8988T (cell line): ENCODE measurements at places on chromosomes 2 and 18.

DNA sequence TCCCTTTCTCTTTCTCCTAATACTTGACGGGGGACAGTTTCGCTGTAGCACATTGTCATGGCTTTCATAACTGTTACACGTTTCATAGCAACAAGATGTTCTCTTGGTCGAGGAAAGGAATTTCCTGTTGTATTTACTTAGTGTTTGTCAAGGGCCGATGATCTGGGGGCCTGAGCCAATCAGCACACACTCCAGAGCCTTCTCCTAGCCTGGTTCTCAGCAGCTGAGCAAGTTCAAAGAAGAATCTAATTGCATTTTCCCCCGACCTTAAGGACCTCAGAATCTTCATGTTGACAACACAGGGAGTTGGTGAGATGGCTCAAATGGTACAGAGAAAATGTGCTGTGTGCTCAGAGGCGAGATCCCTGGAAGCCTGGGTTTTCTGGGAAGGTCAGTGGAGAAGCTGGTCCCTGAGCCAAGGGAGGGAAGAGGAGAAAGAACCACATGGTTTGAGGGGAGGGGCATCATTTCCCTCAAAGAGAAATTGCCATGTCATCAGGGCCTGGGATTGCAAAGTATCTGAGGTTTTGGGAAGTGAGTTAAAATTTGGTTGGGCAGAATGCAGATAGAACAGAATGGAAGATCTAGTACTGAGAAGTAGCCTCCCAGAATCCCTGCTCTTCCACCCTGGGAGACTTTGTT lies 76.9 kb upstream of the AGAP1 start:
- DNase-seq, result no peak

GRCh38 chr18:33983126-33983525 lies 241.6 kb downstream of the NOL4 start:
- no peak for DNase-seq

GRCh38 chr18:36377626-36378025 lies 80.1 kb downstream of the FHOD3 start:
- DNase-seq, result no peak

GRCh38 chr2:73333564-73333963 lies 40.2 kb upstream of the EGR4 start:
- no peak for DNase-seq

DNA sequence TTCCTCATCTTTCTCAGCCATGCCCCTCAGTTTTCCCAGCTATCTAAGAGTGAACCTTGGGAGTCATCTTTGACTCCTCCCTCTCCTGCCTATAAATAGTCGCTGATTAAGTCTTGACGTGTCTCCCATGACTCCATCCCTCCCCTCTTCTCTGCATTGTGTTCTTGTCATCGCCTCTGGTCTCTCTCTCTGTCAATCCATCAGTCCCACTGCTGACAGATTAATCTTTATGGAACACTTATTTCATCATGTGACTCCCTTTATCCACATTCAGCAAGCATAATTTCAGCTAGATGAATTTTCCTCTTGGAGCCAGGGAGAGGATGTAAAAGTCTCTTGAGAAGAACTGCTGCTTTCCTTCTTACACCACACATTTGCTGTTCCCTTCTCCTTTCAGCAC lies 9.4 kb downstream of the ADAM23 start:
- DNase-seq, result no peak

DNA sequence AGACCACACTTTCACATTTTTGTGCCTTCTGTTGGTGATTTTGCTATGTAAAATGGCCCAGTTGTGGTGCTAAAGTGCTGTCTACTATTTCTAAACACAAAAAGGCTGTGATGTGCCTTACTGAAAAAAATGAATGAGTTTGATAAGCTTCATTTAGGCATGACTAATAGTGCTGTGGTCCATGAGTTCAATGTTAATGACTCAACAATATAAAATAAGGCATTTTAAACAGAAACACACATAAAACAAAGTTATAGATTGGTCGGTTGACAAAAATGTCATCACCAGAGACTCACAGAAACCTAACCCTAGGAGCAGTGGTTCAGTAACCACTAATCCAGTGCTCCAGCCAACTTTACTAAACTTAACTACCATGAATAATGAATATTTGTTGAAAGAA lies 160.0 kb downstream of the DNAH6 start:
- no peak for DNase-seq

GRCh38 chr18:34128436-34128835 lies 96.3 kb downstream of the NOL4 start:
- no peak for DNase-seq

GRCh38 chr2:28661589-28662001 lies 90.0 kb upstream of the PPP1CB start:
- DNase-seq, result no peak

GRCh38 chr2:105406221-105406620 lies 7.4 kb upstream of the FHL2 start:
- DNase-seq, result no peak

GRCh38 chr2:233354500-233354924 lies 218 bp downstream of the DGKD start:
- no peak for DNase-seq

DNA sequence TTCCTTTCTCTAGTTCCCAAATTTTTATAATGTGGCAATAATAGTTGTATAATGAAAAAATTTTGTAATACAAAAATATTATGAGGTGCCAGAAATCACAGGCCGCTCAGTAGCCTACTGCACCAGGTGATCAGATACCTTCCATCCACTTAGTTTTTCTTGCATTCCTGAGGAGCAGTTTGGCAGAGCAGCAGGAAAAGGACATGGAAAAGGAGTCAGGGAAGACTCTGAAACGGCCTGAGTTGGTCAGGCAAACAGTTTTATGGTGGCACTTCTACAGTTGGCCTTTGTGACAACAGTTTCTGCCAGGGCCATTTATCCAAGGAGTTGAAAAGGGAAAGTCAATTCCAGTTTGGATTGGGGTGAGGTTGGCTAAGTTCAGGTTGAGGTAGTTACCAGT lies 165.4 kb upstream of the ALPP start:
- no peak for DNase-seq

DNA sequence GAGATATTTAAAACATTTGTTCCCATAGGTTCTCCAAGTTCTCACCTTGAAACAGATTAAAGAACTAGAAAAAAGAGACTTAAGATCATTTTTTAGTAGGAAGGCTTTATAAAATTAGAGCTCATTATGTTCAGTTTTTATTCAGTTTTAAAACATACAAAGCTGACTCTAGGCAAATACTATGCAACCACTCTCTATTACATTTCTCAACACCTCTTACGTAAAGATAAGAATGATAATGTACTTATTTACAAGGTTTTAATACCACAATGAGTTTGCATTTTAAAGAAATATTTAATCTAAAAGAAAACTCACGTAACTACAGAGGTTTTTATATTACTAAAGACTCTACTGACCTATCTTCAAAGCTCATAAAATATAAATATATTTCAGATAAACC lies 68.8 kb downstream of the TMEM131 start:
- no peak for DNase-seq

- peak; percentile 71 for DNase-seq
Observed at GRCh38 chr2:47344890-47345589, 57.9 kb upstream of the MSH2 start.

- DNase-seq, result no peak
Observed at GRCh38 chr2:67576226-67576625, 179.1 kb downstream of the ETAA1 start.

DNA sequence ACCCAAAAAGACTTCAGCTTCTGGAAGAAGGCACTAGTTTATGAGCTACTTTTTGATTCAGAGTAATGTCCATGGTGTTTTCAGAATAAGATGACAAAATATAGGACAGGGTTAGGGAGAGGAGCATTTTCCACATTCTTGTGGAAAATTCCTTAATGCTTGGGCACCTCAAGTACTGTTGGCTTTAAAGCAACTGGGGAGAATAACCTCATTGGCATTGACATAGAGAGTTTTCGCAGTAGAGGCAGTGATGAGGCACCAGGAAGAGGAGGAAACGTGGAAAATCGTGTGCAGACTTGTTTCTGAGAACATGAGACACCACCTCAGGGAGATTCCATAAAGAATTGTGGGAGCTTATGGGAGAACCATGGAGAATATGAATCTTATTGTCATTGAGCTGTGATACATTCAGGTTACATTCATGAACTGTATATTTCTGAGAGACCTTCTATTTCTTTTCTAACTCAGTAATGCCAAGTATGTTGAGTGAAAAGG lies 929.0 kb upstream of the NRXN1 start:
- no peak for DNase-seq

DNA sequence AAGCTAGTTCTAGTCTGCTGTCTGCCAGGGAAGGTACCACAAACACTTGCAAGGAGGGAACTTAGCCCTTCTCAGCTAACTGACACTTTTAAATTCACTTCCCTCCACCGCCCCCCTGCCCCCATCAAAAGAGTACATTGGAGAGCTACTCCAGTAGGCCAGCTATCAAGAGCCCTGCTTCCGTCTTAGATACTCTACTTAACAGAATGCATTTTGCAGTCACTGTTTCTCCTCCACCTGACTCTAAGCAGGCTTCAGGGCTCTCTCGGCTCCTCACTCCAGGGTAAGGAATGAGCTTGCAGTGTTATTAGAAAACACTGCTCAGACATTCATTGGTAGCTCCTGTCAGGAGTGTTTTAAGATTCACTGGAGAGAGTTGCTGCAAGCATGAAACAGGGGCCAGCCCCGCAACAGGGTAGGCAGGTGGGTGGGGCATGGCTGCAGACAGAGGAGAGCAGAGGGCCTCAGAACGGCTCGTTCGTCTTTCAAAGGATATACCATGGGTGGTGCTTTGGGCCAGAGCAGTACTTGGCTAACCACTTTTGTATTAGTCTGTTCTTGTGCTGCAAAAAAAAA lies 35.3 kb upstream of the PDCL3 start:
- no peak for DNase-seq
